ENCODE measurements at places on chromosomes 2 and 18.

GRCh38 chr18:10460414-10461018, 6.1 kb downstream of the APCDD1 start:
- DNase-seq, result no peak

GRCh38 chr2:228763379-228763981, 507.6 kb downstream of the PID1 start:
- DNase-seq, result no peak

GRCh38 chr2:236939721-236940231, 145.9 kb upstream of the COPS8 start:
- DNase-seq, result no peak

GRCh38 chr18:50812834-50813233, 7.0 kb downstream of the MRO start:
- no peak for DNase-seq

GRCh38 chr2:231339316-231339715, 56.2 kb upstream of the B3GNT7 start:
- no peak for DNase-seq

GRCh38 chr2:135820003-135820618, 16.9 kb downstream of the LCT start:
- peak; percentile 74 for DNase-seq

DNA sequence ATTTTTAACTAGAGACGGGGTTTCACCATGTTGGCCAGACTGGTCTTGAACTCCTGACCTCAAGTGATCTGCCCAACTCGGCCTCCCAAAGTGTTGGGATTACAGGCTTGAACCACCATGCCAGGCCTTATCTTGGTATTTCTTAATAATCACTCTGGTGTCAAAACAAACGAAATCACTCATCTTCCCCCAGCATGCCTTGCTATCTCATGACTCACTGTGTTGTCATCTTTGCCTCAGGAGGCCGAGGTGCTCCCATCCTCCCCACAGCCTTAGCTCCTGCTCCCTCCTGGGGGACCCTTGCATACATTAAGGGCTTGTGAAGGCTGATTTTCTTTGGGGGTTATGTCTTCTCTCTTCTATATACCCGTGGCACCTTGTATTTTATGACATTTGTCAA, 250.1 kb upstream of the DPP10 start:
- DNase-seq, result no peak

DNA sequence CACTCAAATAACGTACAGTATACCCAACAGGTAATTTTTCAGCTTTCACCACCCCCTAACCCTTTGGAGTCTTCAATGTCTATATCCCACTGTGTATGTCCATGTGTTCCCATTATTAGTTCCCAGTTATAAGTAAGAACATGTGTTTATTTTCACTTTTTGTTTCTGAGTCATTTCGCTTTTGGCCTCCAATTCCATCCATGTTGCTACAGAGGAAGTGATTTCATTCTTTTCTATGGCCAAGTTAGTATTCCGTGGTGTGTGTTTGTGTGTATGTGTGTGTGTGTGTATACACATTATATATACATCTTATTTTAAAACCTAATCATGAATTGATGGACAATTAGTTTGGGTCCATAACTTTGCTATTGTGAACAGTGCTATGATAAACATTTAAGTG, 464.4 kb downstream of the CMPK2 start:
- no peak for DNase-seq

- DNase-seq, result no peak
Measured at GRCh38 chr2:111694700-111695101, 189.3 kb downstream of the ANAPC1 start.

DNA sequence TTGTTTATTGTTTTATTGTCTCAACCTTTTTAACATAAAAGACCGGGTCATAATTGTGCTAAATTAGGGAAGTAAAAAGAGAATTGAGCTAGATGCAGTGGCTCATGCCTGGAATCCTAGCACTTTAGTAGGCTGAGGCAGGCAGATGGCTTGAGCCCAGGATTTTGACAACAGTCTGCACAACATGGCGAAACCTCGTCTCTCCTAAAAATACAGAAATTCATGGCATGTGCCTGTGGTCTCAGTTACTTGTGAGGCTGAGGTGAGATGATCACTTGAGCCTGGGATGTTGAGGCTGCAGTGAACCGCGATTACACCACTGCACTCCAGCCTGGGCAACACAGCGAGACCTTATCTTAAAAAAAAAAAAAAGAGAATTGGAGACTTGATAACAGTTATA, 104.2 kb upstream of the TTC27 start:
- DNase-seq, result no peak

DNA sequence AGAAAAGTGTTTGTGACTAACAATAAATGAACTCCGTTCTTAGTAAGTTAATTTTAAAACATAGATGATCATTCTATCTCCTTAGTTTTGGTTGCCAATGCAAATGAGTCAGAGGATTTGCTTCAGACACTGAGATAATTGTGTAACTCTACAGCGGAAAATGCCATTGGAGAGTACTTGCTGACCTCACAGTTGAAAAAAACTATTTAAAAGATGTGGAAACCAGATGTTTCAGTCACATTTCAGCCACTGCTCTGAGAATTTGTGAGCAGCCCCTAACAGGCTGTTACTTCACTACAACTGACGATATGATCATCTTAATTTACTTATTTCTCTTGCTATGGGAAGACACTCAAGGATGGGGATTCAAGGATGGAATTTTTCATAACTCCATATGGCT, at the start of gene TNFAIP6:
Gene TNFAIP6 (plus strand): TSS at position 234 of the 400 bp plus-strand sequence. CDS start 75 bp downstream, at position 309.
- DNase-seq, result no peak

DNA sequence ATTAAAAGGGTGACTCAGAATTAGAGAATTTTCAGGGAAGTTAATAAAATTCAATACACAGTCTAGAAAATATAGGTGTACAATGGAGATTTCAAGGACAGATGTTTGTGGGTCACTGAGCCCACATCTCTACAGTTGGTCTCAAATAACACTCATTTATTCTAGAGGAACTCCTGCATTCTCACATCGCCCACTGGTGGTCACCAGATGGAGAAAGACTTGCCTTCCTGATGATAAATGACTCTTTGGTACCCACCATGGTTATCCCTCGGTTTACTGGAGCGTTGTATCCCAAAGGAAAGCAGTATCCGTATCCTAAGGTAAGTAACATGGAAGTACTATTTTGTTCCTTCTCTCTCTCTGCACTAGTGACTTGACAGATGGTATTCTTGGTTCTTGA, 1297.1 kb downstream of the DPP10 start:
- no peak for DNase-seq

GRCh38 chr2:72198532-72199241, 51.0 kb upstream of the CYP26B1 start:
- no peak for DNase-seq

GRCh38 chr2:182142062-182142461, 156.4 kb downstream of the PPP1R1C start:
- DNase-seq, result no peak

DNA sequence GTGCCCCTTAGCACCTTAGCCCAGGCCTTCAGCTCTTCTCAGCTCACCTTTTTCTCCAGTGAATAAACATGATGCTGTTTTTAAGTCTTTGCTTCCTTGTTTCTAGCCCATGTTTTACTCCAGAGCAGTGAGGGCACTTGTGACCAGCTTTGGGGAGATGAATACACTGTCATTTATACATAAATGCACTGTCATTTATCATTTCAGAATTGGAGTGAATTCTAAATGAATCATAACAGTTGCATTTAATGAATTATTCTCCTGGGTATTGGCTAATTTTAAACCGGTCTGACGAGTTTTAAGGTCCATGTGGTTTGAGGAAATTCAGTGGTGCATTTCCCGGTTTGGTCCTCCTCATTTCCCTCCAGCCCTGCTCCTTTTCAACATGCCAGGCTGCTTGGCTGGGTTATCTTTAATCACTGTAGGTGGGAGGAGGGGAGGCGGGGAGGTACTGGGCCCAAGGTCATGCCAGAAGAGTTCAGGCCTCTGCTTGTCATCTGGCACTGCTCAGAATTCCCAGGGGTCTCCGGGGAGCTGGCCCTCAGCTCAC, 23.9 kb downstream of the PRKCE start:
- no peak for DNase-seq

- DNase-seq, result no peak
Measured at GRCh38 chr2:26970928-26971627, 641 bp downstream of the MAPRE3 start.

GRCh38 chr18:21798126-21798525, 57.5 kb downstream of the MIB1 start:
- DNase-seq, result no peak

- no peak for DNase-seq
Measured at GRCh38 chr2:168178520-168179324, 68.7 kb downstream of the STK39 start.

- peak; percentile 27 for DNase-seq
Measured at GRCh38 chr18:36066686-36067054, 689 bp downstream of the RPRD1A start.

DNA sequence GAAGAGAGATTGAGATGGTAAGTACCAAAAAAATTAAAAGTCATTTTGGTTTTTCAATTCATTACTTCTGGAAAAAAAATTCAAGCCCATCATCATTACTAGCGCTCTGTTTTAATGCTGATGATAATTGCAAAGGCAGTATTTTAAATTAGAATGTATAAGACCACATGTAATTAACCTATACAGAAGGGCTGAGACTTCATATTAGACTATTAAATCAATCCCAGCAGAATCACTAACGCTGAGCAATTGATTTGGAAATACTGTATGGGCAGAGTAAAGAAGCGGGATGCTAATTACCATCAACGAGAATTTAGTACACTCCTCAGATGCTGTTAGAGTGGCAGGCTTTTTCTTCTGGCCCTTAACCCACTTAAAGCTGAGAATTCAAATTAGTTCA, 165.0 kb downstream of the SLC4A3 start:
- no peak for DNase-seq

- DNase-seq, result no peak
Measured at GRCh38 chr2:217941886-217942728, 60.7 kb downstream of the TNS1 start.

- DNase-seq, result no peak
Measured at GRCh38 chr18:76953156-76953555, 130.8 kb downstream of the ZNF236 start.

GRCh38 chr2:64861452-64862397, 127.5 kb upstream of the SLC1A4 start:
- DNase-seq, result no peak

All from Kasumi-1 (cell line).